Stimulated activated CD4-positive, alpha-beta T cell treated with anti-CD3 and anti-CD28 coated beads, Interleukin-2, amount 100 ng/mL, for 24 hours (primary cell): ENCODE measurements at places on chromosomes 7 and 10.

DNA sequence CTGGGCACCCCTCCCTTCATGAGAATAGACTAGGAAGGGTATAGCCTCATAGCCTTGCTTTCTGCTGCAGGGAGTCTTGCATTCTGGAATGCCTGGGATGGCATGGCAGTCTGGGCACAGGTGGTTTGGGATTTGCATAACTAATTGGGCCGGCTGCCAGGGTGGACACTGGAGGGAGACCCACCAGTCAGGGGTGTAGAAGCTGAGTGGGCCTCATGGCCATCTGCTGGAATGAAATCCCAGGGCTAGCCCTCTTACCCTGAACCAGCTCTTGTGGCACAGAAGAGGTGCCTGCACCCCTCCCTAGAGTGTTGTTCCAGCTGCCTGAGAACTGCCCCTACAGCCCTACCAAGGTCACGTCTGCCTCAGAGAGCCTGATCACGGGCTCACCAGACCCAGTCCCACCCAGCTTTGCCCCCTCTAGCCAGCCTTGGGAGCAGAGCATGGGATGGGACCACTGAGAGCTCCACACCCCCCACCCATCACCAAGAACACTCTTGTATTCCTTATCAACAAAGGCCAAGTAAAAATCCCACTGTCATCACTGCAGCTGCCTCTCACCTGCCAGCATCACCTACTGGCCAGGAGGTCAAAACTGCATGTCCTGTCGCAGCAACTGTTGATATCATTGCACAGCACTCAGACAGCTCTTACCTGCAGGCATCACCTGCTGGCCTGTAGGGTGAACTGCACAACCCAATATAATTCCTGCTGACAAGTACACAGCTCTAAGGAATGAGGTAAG is 148.9 kb downstream of the ZEB1 start:
- no peak for DNase-seq

DNA sequence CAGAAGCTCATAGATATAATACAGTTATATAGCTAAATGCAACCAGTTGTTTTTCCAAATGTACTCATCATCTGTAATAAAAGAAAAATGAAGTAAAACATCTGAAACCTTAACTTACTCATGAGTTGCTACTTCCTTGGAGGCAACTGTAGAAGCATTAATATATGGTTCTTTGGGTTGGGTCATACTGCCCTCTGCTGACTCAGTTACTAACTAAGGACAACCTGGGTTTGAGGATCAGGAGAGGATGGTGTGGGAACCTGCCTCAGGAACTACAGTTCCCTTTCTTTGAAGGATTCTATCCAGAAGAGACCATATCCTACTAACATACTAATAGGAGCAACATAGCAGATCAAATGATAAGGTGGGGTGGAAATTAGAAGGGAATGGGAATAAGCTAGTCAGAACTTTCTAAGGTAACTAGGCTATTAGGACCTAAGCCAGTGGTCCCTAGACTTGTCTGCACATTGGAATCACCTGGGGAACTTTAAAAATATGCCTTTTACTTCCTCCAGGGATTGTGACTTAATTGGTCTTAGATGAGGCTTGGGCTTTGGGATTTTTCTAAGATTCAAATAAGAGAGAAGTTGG is 20.7 kb downstream of the COX15 start:
- DNase-seq: no peak

GRCh38 chr7:2962865-2963264 is 80.8 kb downstream of the CARD11 start:
- no peak for DNase-seq

DNA sequence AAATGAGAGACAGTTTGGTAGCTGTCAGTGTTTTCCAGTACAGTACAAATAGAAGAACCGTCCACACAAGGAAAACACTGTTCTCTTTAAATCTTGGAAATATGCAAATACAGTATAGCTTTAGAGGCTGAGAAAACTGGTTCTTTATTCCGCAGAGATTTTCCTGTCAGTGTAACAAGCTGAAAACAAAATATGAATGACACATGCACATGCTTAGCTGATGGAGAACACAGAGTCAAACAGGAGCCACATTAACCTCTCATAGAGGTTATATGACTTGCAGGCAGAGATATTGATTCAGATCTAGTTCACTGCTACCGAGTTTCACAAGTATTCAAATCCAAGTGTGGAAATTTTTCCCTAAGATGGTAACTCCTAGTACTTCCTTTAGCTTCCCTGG is 135.2 kb upstream of the C1QL3 start:
- DNase-seq: no peak

- DNase-seq: no peak
Observed at GRCh38 chr7:6416516-6417145, 31.1 kb downstream of the DAGLB start.

- no peak for DNase-seq
Observed at GRCh38 chr10:22369434-22370072, 24.3 kb downstream of the SPAG6 start.

DNA sequence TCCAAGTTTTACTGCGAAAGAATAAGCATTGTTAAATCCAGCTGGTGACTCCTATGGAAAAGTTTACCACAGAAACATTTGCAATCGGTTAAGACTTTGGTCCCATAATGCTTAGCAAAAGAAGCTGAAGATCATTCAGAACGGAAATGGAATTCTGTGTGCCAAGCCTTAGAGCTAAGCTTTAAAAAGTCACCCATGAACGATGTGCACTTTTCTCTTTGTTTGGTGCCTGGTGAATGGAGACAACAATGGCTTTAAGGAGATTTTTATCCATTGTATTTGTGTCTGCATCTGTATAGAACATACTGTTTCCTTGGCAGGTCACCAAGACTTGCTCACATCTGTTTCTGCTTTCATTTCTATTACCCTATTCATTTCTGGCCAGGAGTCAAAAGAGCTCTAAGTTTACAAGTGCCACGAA is 26.3 kb upstream of the COL1A2 start:
- no peak for DNase-seq

DNA sequence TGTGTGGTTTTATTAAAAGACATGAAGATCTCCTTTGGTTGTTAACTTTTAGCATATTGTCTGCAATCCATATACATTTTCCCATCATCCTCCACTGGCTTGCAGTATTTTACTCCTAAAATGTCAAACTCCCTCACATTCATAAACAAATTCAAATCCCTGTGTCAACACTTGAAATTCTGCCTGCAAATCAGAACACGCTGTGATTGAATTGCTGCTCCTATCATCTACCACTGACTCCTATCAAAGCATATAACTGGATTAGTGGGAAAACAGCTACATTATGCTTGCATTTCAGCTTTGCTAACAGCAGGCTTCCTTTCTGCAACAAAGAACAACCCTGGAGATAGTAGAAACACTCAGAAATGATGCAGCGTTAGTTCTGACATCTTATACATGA is 281.8 kb upstream of the HGF start:
- DNase-seq: no peak

DNA sequence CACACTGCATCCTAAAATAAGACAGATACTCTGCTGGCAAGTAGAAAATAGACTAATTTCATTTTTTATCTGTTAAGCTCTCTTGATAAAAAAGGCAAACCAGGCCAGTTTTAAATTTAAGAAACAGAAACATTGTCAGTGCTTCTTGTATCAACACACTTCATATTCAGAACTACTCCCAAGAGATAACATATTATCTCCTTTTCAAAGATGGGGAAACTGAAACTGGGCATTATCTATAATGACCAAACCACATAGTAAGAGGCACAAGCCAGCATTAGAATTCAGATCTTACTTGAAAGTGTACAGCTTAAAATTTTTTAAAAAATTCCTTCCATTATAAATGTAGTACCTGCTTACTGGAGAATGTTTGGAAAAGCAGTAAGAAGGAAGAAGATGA is 14.7 kb downstream of the SRI start:
- no peak for DNase-seq

- DNase-seq: no peak
Observed at GRCh38 chr7:76191783-76192240, 9.9 kb upstream of the SRRM3 start.

GRCh38 chr7:56007891-56008290 is 43.4 kb downstream of the PSPH start:
- DNase-seq: no peak

GRCh38 chr7:122864016-122864415 is 22.2 kb downstream of the CADPS2 start:
- DNase-seq: no peak
